ENCODE measurements at places on chromosomes 6 and 20.
A peak's percentile ranks its signal among the peaks of the same experiment; 100 is the strongest.

DNA sequence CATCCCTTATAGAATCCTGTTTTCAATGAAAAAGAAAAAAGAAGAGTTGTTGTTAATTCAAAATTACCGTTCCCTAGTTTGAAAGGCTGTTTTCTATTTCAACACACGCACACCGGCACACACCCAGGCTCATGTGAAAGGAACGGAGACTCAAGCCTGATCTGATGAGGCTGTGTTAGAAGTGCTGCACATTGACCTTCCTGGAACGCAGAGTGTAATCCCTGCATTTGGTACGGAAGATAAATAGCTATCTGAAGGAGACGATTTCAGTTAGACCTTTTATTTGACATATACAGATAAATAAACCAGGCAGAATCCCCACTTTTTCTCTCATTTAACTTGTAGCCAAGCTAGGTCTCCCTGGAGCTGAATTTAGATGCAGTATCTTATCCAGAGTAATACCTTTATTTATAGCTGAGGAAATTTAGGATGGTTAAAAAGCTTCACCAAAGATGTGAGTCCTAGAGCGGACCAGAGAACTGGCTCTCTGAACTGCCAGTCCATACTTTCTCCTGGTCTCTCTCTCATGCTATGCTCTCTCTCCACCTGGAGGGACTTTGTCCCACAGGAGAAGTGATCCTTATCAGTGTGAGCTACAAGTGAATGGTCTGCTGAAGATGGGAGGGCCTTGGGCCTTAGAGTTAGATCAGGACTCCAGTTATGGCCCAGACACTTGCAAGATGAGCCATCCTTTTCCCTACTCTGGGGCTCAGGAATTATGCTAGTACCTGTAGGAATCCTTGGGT is 30.6 kb downstream of the MAP3K4 start:
- no peak for DNase-seq

GRCh38 chr6:122567034-122567433 is 43.2 kb upstream of the PKIB start:
- DNase-seq = no peak

DNA sequence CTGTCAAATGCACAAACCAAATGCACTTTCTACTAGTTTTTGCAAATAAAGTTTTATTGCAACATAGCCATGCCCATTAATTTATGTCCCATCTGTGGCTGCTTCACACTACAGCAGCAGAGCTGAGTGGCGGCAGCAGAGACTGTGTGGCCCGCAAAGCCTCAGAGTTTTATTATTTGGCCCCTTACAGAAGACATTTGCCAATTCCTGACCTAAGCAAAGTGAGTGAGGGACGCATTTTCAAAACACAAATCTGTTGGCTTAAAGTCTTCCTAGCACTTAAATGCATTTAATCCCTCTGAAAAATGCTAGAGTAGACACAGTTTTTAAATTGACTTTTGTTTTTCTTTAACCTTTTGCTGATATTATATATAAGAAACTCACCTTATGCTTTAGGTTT is 126.4 kb downstream of the PHACTR3 start:
- DNase-seq = no peak

- no peak for DNase-seq
Measured at GRCh38 chr6:8213995-8214394, 111.6 kb upstream of the EEF1E1 start.

DNA sequence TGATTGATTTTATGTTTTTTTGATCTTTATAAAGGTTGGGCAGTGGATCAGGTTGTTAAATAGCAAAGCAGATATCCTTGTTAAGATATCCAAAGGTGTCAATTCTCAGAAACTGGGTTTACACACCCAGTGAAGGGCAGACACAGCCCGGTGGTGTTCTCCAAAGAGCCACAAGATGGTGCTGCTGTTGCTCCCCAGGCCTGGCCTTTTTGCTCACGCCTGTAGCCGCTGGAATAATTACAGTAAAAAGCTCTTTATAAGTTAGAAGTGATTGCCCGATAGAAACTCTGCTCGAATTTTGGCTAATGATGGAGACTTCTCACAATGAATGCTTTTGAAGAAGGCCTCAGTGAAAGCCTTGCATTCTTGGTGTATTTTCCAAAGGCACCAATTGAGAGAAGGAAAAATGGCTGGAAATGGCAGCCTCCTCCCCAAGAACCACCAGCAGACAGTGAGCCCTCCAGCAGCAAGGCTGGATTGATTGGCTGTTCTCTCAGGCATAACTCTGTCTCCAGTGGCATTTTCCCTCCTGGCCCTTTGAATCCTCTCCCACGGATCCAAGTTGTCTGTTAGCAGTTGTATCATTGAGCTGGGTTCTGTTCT is 120.5 kb upstream of the CHD6 start:
- no peak for DNase-seq

DNA sequence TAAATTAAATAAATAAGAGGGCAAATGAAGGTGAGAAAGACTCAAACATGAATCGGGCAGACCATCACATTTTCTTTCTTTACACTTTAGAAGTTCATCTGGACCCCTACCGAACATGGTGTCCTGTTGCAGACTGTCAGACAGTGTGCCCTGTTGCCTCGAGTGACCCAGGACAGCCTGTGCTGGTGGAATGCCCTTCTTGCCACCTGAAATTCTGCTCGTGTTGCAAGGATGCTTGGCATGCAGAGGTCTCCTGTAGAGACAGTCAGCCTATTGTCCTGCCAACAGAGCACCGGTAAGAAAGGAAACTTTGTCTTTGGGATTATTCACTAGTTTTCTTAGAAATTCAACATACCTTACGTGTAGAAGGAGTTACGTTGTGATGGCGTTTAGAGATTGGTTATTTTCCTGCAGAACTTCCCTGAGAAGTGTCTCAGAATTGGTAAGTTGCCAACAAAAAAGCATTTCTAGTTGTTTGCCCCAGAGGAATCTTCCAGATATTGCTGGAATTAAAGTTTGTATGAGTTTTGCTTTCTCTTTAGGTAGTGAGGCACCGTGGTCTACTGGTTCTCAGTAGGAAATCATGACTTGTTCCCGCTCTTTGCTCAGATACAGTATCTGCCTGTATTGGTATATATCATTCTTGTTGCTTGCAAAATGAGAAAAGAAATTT is 70.1 kb downstream of the RNF144B start:
- DNase-seq = no peak

- DNase-seq = peak; percentile 18
Measured at GRCh38 chr6:158213925-158214674, 46.0 kb downstream of the GTF2H5 start.

GRCh38 chr6:51792273-51793030 is 295.0 kb downstream of the PKHD1 start:
- DNase-seq = no peak

- DNase-seq = peak; percentile 20
Measured at GRCh38 chr6:797479-798077, 104.6 kb upstream of the EXOC2 start.

- DNase-seq = no peak
Measured at GRCh38 chr20:38181207-38181801, 16.2 kb upstream of the TGM2 start.

GRCh38 chr6:139728876-139729427 is 354.5 kb upstream of the CITED2 start:
- no peak for DNase-seq

GRCh38 chr6:43849844-43850243 is 79.8 kb downstream of the VEGFA start:
- no peak for DNase-seq

- DNase-seq = no peak
Measured at GRCh38 chr6:7646394-7646793, 56.4 kb downstream of the SNRNP48 start.

DNA sequence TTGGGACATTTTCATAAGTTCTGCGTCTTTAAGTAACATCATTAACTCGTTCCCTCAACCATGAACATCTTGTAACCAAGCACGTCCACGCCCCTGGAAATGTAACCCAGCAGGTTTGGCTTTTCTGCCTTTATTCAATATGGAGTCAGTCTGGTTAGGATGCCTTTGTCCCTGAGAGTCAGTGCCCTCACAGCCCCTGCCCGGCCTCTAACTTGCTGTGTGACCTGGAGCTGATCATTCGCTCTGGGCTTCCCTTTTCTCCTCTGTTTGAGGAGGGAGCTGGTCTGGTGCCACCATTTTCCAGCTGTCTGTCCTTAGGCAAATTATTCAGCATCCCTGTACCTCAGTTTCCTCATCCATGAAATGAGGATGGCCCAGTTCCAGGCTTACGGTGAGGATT is 26.5 kb upstream of the ANGPT4 start:
- no peak for DNase-seq

GRCh38 chr6:7910298-7910653 is 312 bp downstream of the TXNDC5 start:
- no peak for DNase-seq

- DNase-seq = no peak
Measured at GRCh38 chr6:119350202-119350951, 816 bp upstream of the MAN1A1 start.

DNA sequence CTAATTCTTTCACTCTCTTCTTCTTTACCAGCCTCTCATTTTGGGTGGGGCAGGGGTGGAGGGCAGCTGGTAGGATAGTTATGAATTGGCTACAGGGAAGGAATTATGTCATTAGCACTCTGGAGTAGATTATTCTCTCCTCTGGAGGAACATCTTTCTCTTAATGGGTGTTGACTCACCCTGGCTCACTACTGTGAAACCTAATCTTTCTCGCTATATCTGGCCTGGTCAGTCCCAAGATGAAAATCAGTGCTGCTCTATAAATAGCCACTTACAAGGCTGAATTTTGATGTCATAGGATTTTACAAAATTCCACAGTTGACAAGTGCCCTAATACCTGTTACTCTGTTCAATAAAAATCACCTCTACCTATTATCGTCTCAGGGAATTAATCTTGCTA is 151.3 kb downstream of the COL9A1 start:
- no peak for DNase-seq

DNA sequence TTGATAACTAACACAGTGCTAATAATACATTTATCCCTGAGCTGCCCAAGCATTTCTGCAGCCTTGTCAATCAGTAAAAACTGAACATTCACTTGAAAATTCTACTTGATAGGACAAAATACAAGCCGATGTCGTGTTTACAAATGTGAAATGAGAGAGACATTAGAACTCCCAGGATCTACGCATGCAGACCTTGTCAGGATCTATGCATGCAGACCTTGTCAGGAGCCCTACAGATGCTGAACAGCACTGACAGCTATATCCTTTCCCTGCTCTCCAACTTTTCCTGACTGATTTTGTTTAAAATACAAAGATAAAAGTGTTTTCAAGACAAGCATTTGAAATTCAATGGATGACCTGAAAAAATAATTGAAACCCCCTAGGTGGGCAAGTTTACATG is 28.9 kb downstream of the INSM1 start:
- no peak for DNase-seq

GRCh38 chr6:38738261-38738660 is 23.1 kb downstream of the DNAH8 start:
- no peak for DNase-seq

Data from NCI-H1930 (cell line).